ENCODE measurements at places on chromosomes 12 and 14. TPM values are rescaled to one million over a fixed set of nuclear protein-coding genes. Genes with fewer than 3 reads are reported as not detected.
A peak's percentile ranks its signal among the peaks of the same experiment; 100 is the strongest.

The C12orf43 gene
- polyA plus RNA-seq, result 19.4 TPM

GRCh38 chr12:21815306-21816062, 41.0 kb upstream of the KCNJ8 start:
- H3K27me3 ChIP-seq, result no peaks in the 10 kb centered on the region
- no peaks in the 10 kb centered on the region for H3K4me1 ChIP-seq
- no peak for DNase-seq
- H3K4me3 ChIP-seq, result no peak overlapping the region

DNA sequence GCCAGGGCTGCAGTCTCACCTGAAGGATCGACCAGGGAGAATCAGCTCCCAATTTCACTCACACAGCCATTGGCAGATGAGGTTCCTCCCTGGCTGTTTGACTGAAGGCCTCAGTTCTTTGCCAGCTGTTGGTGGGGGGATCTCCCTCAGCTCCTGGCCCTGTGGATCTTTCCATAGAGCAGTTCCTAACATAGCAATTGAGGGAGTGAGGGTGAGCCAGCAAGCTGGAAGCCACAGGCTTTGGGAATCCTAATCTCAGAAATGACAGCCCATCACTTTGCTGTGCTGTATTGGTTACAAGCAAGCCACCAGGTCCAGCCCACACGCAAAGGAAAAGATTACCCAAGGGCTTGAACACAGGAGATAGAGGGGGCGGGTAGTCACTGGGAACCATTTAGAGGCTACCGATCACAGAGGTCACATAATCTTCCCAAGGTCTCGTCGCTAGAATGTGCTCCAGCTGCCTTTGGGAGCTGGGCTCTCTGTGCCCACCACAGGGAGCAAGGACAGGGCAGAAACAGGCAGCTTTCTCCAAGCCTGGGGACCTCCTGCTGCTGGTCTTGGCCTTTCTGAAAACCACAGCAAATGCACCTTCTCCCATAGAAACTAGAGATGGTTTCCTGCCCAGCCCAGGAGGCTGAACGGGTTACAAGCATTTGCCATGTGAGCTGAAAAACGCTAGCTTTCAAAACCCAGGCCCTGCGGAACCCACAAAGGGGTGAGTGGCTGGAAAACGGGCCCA, 4.6 kb upstream of the OTUB2 start:
- H3K27me3 ChIP-seq, result peaks cover 77% of the 10 kb centered on the region
- H3K27ac ChIP-seq, result no peak overlapping the region
- no peaks in the 10 kb centered on the region for H3K36me3 ChIP-seq
- DNase-seq, result no peak
- peaks cover 6% of the 10 kb centered on the region for H3K4me1 ChIP-seq

DNA sequence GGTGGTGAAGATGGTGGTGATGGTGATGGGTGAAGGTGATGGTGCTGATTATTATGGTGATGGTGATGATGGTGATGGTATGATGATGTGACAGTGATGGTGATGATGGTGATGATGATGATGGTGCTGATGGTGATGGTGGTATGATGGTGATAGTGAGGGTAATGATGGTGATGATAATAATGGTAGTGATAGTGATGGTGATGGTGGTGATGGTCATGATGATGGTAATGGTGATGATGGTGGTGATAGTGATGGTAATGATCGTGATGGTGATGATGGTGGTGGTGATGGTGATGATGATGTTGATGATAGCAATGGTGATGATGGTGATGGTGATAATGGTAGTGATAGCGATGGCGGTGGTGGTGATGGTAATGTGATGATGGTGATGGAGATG, 197.9 kb upstream of the ALG10B start:
- no peaks in the 10 kb centered on the region for H3K36me3 ChIP-seq
- H3K4me3 ChIP-seq, result no peak overlapping the region
- H3K27ac ChIP-seq, result no peak overlapping the region
- no peaks in the 10 kb centered on the region for H3K4me1 ChIP-seq

The TMEM119 gene
- polyA plus RNA-seq, result not detected

GRCh38 chr14:42090122-42090521, 483.4 kb downstream of the LRFN5 start:
- H3K4me1 ChIP-seq, result no peaks in the 10 kb centered on the region
- no peaks in the 10 kb centered on the region for H3K36me3 ChIP-seq
- no peak for DNase-seq
- no peak overlapping the region for H3K4me3 ChIP-seq

DNA sequence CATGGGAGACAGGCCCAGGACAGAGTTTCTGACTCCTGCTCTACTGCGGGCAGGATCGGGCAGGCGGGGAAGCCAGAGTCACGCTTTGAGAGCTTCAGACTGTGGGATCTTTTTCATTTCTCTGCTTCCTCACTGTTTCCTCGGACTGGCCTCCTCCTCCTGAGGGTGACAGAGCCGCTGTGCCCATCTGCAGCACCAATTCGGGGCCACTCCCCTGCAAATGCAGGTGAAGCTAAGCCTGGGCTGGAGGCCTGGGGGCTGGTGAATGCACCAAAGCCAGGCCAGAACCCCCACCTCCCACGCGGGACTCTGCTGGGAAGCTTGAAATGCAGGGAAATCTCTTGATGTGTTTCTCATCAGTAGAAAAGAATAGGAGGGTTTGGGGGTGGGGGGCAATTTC, 77.5 kb downstream of the FOXN3 start:
- H3K27ac ChIP-seq, result peak overlapping the region; percentile 61
- DNase-seq, result no peak
- peaks cover 45% of the 10 kb centered on the region for H3K4me1 ChIP-seq
- no peaks in the 10 kb centered on the region for H3K27me3 ChIP-seq

The SNAPC1 gene
- 6.6 TPM for polyA plus RNA-seq

- H3K4me1 ChIP-seq, result peaks cover 9% of the 10 kb centered on the region
- no peak overlapping the region for H3K4me3 ChIP-seq
- H3K36me3 ChIP-seq, result no peaks in the 10 kb centered on the region
- no peak for DNase-seq
- H3K27ac ChIP-seq, result no peak overlapping the region
- no peaks in the 10 kb centered on the region for H3K27me3 ChIP-seq
Measured at GRCh38 chr14:34983786-34984185, 994 bp downstream of the SRP54 start.

DNA sequence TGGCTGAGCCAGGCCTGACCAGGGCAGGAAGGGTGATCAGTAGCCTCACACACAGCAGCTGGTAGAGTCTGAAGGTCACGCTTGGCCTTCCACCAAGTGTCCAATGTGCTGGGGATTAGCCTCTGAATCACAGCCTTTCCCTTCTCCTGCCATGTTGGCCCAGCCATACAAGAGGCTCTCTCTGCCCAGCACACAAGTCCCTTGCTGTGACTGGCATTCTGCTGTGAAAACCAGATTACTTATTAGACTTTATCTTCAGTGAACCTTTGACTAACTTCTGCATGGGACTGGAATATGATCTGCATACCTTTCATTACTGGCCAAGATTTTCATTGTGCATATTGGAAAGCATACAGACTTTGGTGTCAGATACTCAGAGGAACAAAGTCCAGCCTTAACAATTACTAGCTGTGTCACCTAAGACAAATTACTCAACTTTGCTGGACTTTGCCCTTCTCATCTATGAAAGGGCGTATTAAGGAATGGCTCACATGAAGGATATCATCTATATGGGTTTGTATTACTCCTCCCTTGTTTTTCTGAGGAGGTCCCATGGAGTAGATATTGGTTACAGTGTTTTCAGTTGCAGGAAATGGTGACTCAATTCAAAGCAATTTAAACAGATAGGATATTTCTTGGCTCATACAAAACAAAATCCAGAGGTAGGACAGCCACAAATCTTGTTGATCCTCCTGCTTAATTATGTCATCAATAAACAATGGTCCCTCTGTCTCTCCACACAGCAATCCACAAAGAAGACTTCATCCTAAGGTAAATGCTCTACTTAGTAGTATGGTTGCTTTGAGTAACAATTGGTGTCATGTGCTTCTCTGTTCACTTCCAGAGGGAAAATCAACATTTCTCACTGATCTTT, 99.6 kb downstream of the DYRK2 start:
- DNase-seq, result no peak
- H3K4me3 ChIP-seq, result no peak overlapping the region
- peaks cover 18% of the 10 kb centered on the region for H3K27me3 ChIP-seq
- H3K36me3 ChIP-seq, result no peaks in the 10 kb centered on the region
- H3K27ac ChIP-seq, result no peak overlapping the region
- no peaks in the 10 kb centered on the region for H3K4me1 ChIP-seq

DNA sequence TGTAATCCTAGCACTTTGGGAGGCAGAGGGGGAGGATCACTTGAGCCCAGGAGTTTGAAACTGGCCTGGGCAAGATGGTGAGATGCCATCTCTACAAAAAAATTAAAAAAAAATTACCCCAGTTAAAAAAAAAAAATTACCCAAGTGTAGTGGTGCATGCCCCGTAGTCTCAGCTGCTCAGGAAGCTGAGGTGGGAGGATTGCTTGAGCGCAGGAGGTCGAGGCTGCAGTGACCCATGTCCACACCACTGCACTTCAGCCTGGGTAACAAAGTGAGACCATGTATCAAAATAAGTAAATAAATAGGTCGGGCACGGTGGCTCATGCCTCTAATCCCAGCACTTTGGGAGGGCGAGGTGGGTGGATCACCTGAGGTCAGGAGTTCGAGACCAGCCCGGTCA, 128.8 kb downstream of the VRK1 start:
- DNase-seq, result peak; percentile 15
- H3K4me3 ChIP-seq, result no peak overlapping the region
- H3K27ac ChIP-seq, result peak overlapping the region; percentile 16
- H3K27me3 ChIP-seq, result no peaks in the 10 kb centered on the region
- no peaks in the 10 kb centered on the region for H3K36me3 ChIP-seq

- H3K27me3 ChIP-seq, result peaks cover 22% of the 10 kb centered on the region
- H3K4me1 ChIP-seq, result peaks cover 3% of the 10 kb centered on the region
- H3K36me3 ChIP-seq, result no peaks in the 10 kb centered on the region
- DNase-seq, result peak; percentile 7
- no peak overlapping the region for H3K27ac ChIP-seq
Measured at GRCh38 chr12:54723379-54724256, 75.5 kb upstream of the DCD start.

DNA sequence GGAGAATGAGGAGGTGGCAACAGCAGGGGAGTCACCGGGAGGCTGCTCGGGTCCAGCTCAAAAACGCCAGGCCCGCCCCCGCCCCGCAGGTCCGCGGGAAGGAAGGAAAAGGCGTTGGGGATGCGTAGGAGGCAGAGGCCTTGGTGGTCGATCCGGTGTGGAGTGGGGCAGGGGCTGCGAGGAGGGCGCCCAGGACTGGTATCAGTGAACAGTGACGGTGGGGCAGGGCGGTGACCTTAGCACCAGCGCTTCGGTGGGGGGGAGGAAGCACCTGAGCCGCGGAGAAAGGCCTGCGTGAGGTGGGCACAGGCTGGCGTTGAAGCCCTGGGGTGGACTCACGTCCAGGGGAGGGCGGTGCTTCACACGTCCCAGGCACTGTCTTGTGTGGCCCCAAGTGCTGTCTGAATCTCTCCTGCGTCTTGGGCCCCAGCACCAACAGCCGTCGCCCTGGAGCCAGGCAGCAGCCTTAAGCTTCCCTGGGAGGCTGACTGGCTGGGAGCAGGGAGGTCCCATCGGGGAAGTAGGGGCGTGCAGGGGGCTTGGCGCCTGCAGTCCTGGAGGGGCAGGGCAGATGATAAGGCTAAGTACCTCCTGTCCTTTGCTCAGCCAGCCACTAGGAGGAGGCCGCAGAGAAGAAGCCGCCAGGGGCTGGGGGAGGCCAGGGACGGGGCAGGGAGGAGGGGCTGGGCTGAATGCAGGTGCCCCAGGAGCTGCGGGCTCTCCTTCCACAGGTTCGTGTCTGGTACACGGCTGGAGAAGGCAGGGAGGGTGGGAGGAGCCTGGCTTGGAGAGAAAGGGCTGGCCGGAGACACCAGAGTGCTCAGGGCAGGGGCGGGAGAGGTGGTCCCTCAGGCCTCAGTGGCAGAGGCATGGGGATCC, 26.5 kb downstream of the ZBTB42 start:
- H3K27me3 ChIP-seq, result peaks cover 23% of the 10 kb centered on the region
- peak; percentile 66 for DNase-seq
- no peaks in the 10 kb centered on the region for H3K36me3 ChIP-seq
- peaks cover 28% of the 10 kb centered on the region for H3K4me1 ChIP-seq

- H3K4me3 ChIP-seq, result no peak overlapping the region
- no peaks in the 10 kb centered on the region for H3K36me3 ChIP-seq
- DNase-seq, result no peak
- H3K4me1 ChIP-seq, result no peaks in the 10 kb centered on the region
- peak overlapping the region; percentile 0 for H3K27ac ChIP-seq
Measured at GRCh38 chr12:46675736-46676135, 150.1 kb downstream of the SLC38A4 start.

The ITGA5 gene
- polyA plus RNA-seq, result 1.8 TPM

DNA sequence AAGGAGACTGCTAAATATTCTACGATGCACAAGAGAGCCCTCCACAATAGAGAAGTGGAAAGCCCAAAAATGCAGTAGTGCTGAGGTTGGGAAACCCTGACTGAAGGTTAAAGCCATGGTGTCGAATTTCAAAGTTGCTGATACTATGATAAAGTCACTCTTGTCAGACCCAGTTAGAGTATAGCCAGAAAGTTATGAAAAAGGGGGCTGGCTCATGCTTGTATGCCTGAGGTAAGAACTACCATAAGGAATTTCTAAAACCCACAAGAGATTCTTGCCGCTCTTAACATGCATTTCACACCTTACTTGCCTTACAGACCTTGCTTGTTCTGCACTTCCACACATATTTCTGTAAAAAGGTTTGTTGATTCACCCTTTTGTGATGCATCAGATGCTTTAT, 184.6 kb downstream of the SLC6A15 start:
- H3K4me1 ChIP-seq, result no peaks in the 10 kb centered on the region
- no peak overlapping the region for H3K27ac ChIP-seq

GRCh38 chr12:64937452-64937851, 113.0 kb downstream of the TBC1D30 start:
- no peak overlapping the region for H3K4me3 ChIP-seq
- no peaks in the 10 kb centered on the region for H3K36me3 ChIP-seq
- peaks cover 69% of the 10 kb centered on the region for H3K27me3 ChIP-seq
- H3K4me1 ChIP-seq, result no peaks in the 10 kb centered on the region
- no peak overlapping the region for H3K27ac ChIP-seq
- no peak for DNase-seq

DNA sequence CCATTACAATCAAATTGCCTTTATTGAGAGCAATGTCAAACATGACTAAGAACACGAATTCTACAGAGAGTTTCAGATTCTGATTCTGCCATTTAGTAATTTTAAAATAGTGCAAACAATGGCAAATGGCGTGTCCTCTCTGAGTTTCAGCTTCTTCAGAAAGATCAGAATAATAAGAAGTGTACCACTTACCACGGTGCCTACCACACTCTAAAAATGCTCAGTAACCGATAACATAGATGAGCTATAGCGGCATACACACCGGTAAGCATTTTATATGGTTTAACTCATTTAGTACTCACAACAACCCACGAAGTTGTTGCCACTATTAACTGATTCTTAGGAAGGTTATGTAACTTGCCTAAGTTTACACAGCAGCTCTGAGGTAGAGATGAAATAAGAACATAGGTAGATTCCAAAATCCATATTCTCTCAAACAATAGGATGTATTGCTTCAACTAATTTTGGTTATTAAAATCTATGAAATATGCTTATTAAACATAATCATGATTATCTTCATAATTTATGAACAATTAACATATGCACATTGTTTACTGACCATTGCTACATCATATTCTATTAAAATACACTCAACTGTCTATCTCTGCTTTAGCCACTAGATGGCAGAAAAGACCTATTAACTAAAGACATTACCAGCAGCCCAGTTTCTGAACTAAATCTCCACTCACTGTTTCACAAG, 38.3 kb downstream of the SLC6A15 start:
- H3K4me1 ChIP-seq, result no peaks in the 10 kb centered on the region
- peaks cover 6% of the 10 kb centered on the region for H3K27me3 ChIP-seq
- peak; percentile 20 for DNase-seq
- no peak overlapping the region for H3K4me3 ChIP-seq
- no peak overlapping the region for H3K27ac ChIP-seq
